Activated CD8-positive, alpha-beta memory T cell treated with anti-CD3 and anti-CD28 coated beads for 24 hours (primary cell): ENCODE measurements at places on chromosomes 5 and 9.

DNA sequence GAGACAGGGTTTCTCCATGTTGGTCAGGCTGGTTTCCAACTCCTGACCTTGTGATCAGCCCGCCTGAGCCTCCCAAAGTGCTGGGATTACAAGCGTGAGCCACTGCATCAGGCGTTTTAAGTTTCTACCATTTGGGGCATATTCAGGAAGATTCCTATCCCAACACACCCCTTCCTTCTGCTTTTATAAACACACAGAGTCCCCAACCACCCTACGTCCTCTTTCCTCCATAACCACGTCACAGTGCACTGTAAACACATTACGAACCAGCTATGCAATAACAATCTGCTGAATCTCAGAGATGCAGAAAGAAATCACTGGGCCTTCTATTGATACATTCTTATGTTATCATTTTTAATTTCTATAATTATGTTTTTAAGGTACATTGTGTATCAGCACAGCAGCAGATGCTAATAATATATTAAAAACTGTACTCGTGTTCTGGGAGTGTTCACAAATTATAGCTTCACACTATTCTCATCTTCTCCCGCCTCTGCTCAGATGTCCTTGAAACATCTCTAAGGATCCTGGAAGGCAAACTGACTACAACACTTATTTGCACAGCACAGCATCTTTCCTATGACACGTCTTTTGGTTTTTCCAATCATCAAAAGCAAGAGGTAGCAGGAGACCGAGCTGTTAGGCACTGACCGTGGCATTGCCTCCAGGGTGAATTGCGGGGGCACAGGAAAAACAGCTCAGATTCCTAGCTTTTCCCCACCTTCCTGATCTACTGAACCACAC lies 60.2 kb downstream of the KCNIP1 start:
- peak; percentile 7 for DNase-seq

DNA sequence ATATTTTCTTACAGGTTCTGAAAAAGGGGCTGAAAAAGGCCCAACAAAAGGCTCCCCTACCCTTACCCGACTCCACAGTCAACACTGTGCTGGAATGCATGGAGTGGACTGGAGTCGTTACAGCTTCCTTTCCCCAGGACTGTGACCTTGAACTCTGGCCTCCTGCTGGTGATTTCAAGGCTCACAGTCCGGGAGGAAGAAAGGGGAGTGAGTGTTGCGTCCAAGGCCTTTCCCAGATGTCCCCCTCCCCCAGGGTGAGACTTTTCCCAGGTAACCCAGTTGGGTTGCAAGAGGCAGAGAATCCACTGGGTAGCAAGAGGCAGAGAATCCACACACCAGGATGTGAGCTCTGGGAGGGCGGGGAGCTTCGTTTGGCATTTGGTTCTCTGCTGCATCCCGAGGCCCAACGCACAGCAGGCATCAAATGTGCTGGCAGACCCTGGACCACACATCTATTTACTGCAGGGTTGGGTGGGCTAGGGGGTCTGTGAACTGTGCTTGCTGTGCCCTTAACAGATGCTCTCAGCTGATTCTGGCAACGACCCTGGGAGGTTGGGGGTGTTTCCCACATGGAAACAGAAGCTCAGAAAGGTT lies 37.5 kb downstream of the FABP6 start:
- DNase-seq, result no peak

DNA sequence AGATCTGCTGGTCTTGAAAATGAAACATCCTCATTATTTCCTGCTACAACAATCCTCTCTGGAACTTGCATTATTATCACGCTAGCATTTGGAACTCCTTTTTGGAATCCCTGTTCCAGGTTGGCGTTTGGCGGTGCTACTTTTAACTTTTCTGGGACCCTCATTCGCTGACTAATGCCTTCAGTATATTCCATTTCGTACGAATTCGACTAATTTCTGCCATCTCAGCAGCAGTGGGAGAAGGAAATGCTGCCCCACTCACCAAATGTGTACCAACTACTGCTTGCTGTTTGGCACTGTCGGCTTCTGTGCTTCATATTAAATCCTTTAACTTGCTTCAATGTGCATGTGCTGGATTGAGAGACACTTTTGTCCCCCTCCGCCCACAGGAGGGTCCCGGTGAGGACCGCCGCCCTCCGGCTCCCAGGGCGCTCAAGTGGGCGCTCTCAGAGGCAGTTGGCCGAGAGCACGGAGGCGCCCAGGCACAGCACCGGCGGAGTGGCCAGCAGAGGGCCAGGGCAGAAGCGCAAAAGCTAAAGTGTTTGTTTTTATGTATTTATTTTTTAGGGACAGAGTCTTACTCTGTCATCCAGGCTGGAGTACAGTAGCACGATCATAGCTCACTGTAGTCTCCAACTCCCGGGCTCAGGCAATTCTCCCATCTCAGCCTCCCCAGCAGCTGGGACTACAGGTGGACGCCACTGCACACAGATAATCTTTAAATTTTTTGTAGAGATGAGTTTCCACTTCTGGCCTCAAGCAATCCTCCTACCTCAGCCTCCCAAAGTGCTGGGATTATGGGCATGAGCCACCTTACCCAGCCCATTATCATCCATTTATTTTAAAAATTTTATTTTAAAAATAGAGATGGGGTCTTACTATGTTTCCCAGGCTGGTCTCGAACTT lies 11.9 kb downstream of the PDE6A start:
- DNase-seq, result no peak

GRCh38 chr5:10518347-10518746 lies 45.5 kb upstream of the ANKRD33B start:
- DNase-seq, result no peak

- DNase-seq, result no peak
Observed at GRCh38 chr9:79026316-79026715, 545.4 kb upstream of the TLE4 start.

- no peak for DNase-seq
Observed at GRCh38 chr9:92563116-92564100, 27.6 kb upstream of the ECM2 start.

- DNase-seq, result no peak
Observed at GRCh38 chr9:94837404-94837803, 110.9 kb downstream of the AOPEP start.

DNA sequence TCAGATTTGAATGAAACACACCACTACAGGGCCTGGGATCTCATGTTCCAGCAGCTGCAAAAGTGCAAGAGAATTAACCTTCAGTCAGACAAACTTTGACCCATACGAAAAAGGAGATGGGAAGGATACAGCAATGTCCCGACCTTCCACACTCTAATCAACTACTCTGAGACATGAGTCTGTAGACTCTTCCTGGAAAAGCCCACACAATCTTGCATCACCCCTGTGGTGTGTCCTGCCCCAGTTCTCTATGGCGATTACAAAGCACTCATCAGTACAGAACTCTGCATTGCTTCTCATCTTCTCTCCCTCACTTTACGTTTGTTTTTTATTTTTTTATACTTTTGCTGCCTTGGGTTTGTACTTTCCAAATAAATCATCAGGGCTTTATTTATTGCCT lies 241.0 kb upstream of the KIF2A start:
- no peak for DNase-seq

DNA sequence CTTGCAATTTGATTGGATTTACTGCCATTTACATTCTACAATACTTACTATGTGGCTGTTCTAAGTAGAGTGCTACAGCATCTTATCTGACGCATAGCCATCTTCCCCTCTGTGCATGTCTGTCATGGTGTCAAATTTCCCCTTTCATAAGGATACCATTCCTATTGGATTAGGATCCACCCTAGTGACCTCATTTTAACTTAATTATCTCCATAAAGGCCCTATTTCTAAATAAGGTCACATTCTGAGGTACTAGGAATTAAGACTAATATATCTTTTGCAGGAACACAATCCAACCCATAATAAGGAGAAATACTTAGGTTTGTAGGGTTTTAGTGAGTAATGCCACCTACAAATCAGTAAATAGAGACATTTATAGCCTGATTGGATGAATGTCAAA lies 268.0 kb downstream of the ADAMTSL1 start:
- DNase-seq, result no peak

GRCh38 chr9:121451586-121451985 lies 48.1 kb downstream of the GGTA1 start:
- DNase-seq, result no peak

DNA sequence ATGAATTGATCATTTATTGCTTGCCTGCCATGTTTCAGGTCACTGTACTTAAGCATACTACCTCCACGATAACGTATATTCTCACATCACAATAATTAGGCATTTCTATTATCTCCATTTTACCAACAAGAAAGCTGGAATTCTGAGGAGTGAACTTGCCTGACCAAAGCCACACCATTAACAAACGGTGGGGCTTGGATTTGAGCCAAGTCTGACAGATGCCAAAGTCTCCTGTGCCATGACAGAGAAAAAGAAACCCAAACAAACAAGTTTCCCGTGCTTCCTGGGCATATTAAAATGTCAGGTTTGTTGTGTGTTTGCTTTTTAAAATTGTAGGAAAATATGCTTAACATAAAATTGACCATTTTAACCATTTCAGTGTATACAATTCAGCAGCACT lies 40.8 kb upstream of the KCNV2 start:
- no peak for DNase-seq

- DNase-seq, result no peak
Observed at GRCh38 chr9:89366711-89367110, 48.4 kb downstream of the SECISBP2 start.

GRCh38 chr5:68130253-68130652 lies 85.3 kb upstream of the PIK3R1 start:
- no peak for DNase-seq

- DNase-seq, result no peak
Observed at GRCh38 chr9:75593920-75594319, 296.6 kb upstream of the PCSK5 start.

GRCh38 chr9:90569511-90569910 lies 73.1 kb downstream of the DIRAS2 start:
- DNase-seq, result no peak

- DNase-seq, result no peak
Observed at GRCh38 chr5:177335701-177336065, 15.8 kb downstream of the LMAN2 start.

GRCh38 chr5:62341783-62342475 lies 35.9 kb downstream of the KIF2A start:
- no peak for DNase-seq

GRCh38 chr5:122944051-122944450 lies 92.5 kb downstream of the PPIC start:
- DNase-seq, result no peak

GRCh38 chr9:29625292-29625731 lies 2052.0 kb upstream of the C9orf72 start:
- no peak for DNase-seq

DNA sequence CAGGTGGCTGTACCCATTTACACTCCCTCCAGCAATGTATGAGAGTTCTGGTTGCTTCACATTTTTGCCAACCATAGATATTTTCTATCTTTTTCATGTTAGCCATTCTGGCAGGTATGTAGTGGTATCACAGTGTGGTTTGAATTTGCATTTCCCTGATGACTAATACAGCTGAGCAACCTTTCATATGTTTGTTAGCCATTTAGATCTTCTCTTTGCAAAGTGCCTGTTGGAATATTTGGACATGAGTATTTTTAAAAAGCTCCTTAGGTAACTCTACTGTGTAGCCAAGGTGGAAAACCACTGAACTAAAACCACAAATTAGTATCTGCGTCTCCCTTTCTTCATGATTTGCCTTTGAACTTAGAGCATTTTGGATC lies 31.9 kb downstream of the IRF1 start:
- no peak for DNase-seq

- no peak for DNase-seq
Observed at GRCh38 chr5:143019157-143019556, 249.0 kb downstream of the ARHGAP26 start.

DNA sequence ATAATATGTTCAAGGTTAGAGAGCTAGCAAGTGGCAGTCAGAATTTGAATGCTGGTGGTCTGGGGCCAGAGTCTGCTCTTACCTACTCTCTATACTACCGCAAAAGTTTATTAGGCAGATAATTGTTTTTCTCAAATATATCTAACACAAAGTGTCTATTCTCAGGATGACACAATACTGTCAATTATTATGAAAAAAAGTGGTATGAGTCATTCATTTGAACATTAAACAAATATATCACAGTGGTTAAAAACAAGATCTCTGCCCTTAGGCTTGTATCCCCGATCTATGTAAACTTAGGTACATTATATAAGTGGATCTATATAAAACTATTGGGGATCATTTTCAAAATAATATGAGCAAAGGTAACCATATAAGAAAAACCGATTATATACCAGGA lies 354.9 kb downstream of the CETN3 start:
- DNase-seq, result no peak

DNA sequence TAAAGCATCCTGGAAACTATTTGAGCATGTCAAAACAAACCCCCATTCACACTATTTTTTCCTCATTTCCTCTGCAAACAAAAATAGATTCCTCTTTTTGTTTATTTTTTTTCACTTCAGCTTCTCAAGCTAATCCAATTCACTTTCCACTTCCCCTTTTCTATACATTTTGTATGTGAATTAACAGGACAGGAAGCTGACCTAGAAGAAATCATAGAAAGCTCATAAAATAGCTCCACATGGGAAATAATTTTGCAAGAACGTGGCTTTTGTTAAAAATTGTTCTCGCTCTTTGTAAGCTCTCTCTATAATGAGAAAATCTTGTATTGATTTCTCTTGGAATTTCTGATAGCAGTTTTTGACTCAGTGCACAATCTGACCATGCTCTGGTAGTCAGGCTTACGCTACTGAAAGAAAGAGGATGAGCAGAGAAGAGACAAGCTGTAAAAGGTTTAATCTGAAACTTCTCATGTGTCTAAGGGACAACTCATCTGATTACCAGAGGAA lies 215.8 kb downstream of the ADAMTS12 start:
- no peak for DNase-seq

DNA sequence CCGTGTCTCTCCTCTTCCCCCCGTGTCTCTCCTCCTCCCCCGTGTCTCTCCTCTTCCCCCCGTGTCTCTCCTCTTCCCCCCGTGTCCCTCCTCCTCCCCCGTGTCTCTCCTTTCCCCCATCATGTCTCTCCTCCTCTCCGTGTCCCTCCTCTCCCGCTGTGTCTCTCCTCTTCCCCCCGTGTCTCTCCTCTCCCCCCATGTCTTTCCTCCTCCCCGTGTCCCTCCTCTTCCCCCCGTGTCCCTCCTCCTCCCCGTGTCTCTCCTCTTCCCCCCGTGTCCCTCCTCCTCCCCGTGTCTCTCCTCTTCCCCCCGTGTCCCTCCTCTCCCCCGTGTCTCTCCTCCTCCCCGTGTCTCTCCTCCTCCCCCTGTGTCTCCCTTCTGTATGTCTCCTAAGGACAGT lies 12.8 kb upstream of the RNU6ATAC start:
- DNase-seq, result no peak

- no peak for DNase-seq
Observed at GRCh38 chr9:72858089-72858912, 94.6 kb downstream of the ALDH1A1 start.

DNA sequence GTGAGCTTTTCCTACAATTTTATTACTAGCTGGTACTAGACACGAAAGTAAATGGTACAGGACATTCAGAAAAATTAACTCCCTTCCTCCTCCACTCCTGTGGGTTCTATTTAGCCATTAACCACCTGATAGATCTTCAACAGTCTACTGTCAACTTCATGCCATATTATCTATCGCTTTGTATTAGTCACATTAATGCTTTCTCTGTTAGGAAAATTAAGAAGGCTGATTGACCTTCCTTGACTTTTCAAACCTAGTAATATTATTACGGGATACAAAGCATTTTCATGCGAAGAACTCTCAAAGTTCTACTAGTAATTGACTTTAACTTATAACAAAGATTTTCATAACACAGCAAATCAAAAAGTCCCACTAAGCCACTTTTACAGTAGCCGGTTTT lies 1.2 kb downstream of the TEX10 start:
- no peak for DNase-seq
